ENCODE measurements at places on chromosomes 12 and 14.

- no peak for DNase-seq
These were observed 118.1 kb upstream of the SLCO1C1 start for GRCh38 chr12:20577054-20577453.

- no peak for DNase-seq
These were observed 22.3 kb downstream of the MSRB3 start for GRCh38 chr12:65300679-65301349.

- DNase-seq = no peak
These were observed 842 bp downstream of the OAS2 start for GRCh38 chr12:112979041-112979680.

- no peak for DNase-seq
These were observed 40.6 kb upstream of the FGF6 start for GRCh38 chr12:4486049-4486699.

DNA sequence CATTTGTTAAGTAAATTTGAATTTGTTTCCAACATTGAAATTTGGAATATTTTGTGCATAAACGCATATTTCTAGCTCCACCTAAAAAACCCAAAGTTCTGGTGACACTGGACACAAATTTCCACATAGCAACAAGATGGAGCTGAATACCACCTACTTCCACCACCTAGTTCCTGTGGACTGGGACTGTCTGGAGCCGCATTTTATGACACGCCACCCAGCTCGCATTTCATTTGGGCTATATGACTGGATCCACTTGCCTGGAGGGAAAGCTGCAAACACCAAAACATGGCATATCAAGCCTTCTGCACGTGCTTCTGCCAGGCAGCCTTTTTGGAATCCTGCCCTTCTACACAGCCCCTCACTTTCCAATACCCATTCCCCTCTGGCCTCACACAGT is 173.4 kb downstream of the KIF21A start:
- no peak for DNase-seq

DNA sequence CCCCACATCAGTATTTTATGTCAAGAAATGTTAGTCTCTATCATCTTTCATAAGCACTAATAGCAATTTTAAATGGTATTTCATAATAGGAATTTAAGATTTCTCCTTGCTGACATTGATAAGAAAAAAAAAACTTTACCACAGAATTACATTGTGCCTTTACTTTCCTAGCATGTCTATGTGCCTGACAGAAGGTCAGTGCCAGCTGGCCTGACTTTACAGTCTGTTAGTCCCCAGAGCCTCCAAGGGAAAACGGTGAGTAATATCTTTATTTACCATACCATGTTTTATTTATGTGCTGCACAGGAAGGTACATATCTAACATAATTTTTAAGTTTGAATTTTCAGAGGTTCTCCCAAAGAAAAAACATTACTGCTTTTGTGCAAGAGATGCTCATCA is 152.0 kb upstream of the AEBP2 start:
- no peak for DNase-seq

DNA sequence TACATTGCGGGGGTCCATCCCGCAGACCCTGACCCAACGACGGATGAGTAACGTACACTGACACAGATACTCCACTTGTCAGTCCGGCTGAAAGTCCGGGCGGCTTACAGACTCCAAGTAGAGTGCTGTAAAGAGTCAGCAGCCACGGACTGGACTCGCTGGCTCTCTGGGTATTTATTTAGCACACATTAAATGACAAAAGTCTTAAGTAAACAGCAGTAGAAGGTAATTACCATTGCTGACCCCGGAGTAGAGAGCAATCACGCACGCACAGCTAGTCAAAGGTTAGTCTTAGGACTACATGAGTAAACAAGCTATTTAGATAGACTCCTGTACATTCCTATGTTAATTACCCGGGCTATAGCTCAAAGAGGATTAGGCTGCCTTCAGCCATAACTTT is 780.9 kb downstream of the RPS29 start:
- no peak for DNase-seq

GRCh38 chr12:5013266-5013730 is 30.4 kb upstream of the KCNA5 start:
- no peak for DNase-seq

GRCh38 chr14:76115010-76115422 is 36.7 kb upstream of the GPATCH2L start:
- DNase-seq = no peak

DNA sequence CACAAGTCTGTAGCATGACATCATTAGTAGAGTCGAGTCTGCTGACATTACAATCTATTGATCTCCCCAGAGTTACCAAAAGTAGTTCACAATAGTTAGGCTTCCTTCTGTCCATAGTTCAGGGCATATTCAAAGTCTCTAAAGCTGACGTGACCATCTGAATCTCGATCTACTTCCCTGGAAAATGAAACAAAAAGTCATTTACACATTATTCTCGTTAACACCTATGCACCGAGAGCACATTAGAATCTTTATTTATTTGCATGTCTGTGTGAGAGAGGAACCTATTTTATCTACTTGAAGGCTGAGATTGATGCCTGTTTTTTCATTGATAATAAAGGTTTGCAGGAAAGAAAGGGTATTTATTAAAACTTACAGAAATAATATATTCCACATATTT is 157.4 kb downstream of the EFCAB11 start:
- DNase-seq = no peak

DNA sequence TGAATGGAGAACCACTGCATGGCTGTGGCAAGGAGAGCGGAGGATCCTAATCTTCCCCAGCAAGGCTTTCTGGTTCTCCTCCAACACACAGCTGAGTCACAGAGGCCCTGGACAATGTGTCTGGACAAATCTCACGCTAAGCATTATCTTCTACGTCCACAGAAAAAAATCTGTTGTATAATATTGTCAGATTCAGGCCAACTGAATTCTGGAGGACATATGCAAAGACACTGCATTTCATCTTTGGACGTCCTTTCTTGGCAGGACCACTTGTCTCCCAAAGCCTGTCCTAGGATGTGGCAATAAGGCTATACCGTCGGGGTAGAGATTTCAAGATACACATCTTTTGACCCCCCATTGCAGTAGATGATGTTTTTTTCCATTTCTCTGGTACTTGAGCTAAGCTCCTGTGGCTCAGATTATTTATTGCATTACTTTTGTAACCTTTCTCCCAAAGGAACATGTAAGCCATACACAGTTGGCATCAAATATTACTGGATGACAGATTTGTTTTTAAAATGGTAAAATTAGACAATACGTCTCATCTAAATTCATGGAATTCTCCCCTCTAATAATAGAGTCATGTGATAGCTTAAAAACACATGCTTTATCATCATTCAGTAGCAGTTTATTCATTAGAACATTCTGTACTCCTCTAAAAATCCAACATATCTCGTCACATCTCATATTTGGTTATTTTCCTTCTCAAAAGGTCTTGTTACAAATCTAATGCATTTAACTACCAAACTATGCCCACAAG is 19.4 kb downstream of the LMO3 start:
- no peak for DNase-seq

DNA sequence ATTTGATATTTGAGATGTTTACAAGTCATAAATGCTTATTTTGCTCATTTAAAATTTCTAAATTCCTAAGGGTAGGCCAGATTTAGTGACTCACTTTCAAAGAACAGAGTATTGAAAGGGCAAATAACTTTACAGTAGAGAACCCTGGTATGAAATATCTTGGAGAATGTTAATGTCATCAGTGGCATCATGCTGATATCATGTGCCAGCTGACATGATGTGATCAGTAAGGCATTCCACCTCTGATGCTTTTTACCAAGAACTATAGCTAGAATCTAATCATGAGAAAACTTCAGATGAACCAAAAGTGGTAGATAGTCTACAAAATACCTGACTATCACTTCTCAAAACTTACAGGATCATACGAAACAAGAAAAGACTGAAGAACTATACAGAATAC is 2.9 kb upstream of the FLRT2 start:
- DNase-seq = no peak

- DNase-seq = no peak
These were observed 3.4 kb downstream of the MARK3 start for GRCh38 chr14:103388664-103389063.

DNA sequence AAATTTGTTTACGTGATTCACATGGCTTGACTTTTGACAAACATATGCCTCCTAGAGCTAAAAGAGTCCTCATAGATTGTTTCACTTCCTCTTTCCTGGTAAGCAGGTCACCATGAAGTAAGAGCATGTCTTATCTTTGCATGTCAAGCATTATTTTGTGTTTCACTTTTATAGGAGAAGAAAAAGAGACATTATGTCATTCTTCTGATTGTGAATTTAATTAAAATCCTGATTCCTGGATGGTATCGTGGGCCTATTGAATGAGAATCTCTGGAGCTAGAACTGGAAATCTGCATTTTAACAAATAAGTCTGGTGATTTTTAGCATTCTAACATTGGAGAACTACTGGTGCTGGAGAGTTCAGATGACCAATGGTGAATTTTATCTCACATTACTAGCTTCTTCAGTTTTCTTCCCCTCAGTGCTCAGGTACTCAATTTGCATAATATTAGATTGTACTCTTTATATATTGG is 218.6 kb upstream of the ATP2B1 start:
- no peak for DNase-seq

GRCh38 chr12:115384391-115384790 is 700.4 kb upstream of the TBX3 start:
- DNase-seq = no peak

- no peak for DNase-seq
These were observed 280.2 kb downstream of the PDZRN4 start for GRCh38 chr12:41468341-41468740.
